ENCODE measurements at places on chromosomes 5 and 9.

GRCh38 chr5:127673117-127673800 is 24.4 kb downstream of the CTXN3 start:
- no peak for DNase-seq

- no peak for DNase-seq
Observed at GRCh38 chr9:123335193-123335985, 20.6 kb upstream of the CRB2 start.

DNA sequence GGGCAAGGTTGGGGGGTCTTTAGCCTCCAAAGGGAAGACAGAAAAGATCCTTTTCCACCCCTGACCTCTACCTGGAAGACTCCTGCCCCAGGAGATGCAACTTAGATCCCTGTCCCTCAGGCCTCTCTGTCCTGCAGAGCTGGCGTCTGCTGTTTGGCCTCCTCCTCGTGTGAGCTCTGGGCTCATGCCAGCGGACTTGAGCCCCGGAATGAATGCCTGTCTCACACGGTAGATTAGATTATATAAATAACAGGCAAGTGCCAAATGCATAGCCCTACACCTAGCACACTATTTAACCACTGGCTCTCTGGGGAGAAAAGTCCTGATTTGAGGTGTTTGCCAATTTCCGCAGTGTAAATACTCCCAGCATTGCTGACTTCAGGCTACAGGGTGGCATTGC is 1.4 kb upstream of the WNK2 start:
- no peak for DNase-seq

DNA sequence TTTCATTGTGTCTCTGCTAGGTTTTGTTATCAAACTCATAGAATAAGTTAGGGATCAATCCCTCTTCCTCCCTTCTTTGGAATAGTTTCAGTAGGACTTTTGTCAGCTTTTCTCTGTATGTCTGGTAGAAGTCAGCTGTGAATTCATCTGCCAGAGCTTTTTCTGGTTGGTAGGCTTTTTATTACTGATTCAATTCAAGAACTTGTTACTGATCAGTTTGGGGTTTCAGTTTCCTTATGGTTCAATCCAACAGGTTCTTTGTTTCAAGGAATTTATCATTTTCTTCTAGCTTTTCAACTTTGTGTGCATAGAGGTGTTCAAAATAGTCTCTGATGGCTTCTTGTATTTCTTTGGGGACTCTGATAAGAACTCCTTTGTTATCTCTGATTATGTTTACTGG is 221.7 kb downstream of the FGF10 start:
- no peak for DNase-seq

- no peak for DNase-seq
Observed at GRCh38 chr9:3419893-3420292, 105.9 kb downstream of the RFX3 start.

- no peak for DNase-seq
Observed at GRCh38 chr5:142254431-142254830, 70.4 kb downstream of the SPRY4 start.

GRCh38 chr5:150960791-150961396 is 56.1 kb upstream of the ZNF300 start:
- DNase-seq: no peak

DNA sequence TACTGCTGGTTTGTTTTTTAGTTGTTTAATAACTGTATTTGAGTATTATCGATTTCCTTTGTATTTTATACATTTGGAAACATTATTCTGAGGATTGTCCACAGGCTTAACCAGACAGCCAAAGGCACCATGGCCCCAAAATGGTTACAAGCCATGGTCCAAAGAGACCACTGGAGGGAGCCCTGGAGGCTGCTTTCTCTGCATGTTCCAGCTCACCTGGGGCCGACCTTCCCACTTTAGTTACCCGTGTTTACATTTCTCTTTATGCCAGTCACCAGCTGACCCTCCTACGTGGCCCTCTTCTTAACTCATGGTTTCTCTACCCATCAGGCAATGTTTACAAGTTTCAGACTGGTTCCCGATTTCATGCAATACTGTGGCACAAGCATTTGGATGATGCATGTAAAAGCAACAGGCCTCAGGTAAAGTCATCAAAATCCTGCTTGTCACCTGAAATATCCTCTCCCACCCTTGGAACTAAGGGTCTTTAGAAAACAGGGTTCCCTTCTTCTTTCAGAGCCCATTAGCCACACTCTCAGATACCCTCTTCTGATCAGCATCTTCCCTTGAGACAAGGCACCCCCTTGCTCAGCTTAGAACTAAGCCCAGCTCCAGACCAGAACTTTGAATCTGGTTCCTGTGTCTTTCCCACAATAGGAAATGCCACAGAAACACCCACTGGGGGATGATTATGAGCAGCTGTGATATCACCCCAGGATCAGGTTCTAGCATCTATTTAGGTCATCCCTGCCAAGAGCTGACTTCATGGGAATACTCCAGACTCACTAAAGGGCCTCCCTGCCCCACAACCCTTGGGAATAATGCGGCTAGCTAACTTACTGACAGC is 49.9 kb upstream of the GARNL3 start:
- DNase-seq: peak; percentile 88

GRCh38 chr9:74960561-74960960 is 7.8 kb upstream of the C9orf40 start:
- no peak for DNase-seq

DNA sequence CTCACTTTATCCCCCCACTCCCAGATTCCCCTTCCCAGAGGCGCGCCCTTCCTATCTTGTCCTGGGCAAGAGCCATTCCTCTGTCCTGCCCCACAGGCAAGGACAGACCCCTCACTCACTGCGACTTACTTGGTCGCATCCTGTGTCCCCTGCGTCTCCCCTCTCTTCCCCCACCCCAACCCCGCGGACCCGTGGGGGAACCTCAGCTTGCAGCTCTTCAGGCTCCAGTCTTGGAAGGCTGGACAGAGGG is 542 bp downstream of the GGTA1 start:
- no peak for DNase-seq

- no peak for DNase-seq
Observed at GRCh38 chr5:2896371-2897275, 145.1 kb upstream of the IRX2 start.

GRCh38 chr5:108521011-108521700 is 139.3 kb upstream of the FBXL17 start:
- DNase-seq: no peak

DNA sequence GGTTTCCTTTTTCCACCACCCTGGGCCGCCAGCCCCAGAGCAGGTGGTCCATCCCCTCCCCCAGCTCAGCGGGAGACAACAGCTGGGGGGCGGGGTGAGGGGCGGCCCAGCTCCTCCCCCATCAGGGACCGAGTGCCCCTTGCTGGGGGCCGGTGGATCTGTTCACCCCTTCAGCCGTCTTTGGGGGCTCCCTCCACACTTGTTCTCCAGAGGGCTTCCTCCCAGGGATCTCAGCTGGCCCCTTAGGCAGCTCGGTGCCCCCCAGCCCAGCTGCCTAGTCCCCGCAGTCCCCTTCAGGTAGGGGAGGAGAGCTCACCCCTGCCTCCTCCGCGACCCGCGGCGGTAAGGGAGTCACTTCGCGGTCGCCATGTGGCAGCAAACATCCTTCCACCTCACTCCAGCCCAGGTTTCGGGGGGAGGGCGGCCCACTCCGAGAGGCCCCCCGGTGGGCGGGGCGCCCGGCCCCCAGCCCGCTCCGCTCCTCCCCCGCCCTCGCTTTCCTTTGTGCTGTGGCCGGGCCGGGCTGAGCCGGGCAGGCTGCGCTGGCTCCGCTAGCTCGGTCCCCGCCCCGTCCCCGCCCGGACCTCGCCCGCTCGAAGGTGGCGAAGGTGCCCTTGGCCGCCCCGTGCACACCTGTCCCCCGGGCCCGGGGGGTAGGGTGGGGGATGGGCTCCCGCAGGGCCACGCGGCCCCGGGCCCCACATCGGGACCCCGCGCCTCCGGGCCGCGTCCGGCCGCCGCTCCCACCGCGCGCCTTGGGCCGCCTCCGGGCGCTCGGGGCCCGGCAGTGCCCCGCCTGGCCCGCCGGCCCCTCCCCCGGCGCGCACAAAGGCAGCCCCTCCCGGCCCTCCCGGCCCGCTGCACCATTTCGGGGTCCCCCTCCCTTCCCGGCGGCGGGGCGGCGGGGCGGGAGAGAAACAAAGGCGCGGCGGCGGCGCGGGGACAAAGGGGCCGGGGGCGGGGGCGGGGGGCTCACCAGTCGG is 683 bp downstream of the DBN1 start:
- peak; percentile 76 for DNase-seq

- DNase-seq: no peak
Observed at GRCh38 chr5:150092159-150092787, 5.9 kb upstream of the CSF1R start.

- DNase-seq: no peak
Observed at GRCh38 chr9:131982671-131983239, 96.9 kb downstream of the MED27 start.
